ENCODE measurements at places on chromosomes 11 and 22.

GRCh38 chr11:394858-395655 lies 1.0 kb downstream of the PKP3 start:
- no peak for DNase-seq

- no peak for DNase-seq
Measured at GRCh38 chr22:46082633-46083032, 67.7 kb upstream of the PPARA start.

DNA sequence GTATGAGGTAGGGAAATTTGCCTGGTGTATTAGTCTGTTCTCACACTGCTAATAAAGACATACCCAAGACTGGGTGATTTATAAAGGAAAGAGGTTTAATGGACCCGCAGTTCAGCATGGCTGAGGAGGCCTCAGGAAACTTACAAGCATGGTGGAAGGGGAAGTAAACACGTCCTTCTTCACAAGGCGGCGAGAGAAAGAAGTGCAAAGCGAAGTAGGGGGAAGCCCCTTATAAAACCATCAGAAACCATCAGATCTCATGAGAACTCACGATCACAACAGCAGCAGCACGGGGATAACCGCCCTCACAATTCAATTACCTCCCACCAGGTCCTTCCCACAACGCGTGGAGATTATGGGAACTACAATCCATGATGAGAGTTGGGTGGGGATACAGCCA lies 12.0 kb upstream of the RFPL2 start:
- no peak for DNase-seq

GRCh38 chr22:46004105-46004866 lies 27.3 kb upstream of the WNT7B start:
- no peak for DNase-seq

GRCh38 chr11:70445605-70446004 lies 47.3 kb downstream of the CTTN start:
- DNase-seq = no peak

- no peak for DNase-seq
Measured at GRCh38 chr11:64900263-64900678, 16.7 kb downstream of the ATG2A start.

DNA sequence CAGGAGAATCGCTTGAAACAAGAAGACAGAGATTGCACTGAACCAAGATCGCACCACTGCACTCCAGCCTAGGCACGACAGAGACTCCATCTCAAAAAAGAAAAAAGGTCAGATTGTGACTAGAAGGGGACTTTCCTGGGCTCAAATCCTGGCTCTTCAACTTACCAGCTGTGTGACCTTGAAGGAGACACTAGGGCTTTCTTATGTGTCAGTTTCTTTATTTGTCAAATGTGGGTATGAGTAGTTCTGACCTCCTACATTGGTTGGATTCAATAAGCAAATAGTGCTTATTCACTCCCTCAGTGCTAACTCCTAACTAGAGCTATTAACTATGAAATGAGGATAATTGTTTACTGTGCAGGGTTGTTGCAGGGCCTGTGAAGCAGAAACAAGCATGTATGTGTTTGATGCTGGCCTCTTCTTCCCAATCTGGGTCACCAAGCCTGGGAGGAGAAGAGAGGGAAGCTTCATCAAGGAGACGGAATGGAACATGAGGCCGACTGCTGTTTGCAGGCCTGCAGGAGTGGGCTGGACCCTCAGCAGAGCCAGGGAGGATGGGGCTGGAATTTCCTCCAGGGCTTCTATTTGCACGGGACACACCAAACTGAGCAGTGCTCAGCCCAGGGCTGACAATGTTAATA lies 22.5 kb downstream of the RHOD start:
- no peak for DNase-seq

GRCh38 chr11:121520243-121521144 lies 67.7 kb upstream of the SORL1-AS1 start:
- no peak for DNase-seq

- DNase-seq = no peak
Measured at GRCh38 chr11:45083544-45084087, 62.8 kb upstream of the PRDM11 start.

DNA sequence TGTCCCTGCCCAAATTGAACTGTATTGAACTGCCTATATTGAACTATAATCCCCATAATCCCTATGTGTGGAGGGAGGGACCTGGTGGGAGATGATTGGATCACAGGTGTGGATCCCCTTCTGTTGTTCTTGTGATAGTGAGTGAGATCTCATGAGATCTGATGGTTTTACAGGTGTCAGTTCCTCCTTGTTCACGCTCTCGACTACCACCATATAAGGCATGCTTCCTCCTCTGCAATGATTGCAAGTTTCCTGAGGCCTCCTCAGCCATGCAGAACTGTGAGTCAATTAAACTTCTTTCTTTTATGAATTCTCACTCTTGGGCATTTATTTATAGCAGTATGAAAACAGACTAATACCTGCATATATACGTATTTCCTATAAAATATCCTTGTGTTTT lies 206.5 kb upstream of the PDGFD start:
- no peak for DNase-seq

DNA sequence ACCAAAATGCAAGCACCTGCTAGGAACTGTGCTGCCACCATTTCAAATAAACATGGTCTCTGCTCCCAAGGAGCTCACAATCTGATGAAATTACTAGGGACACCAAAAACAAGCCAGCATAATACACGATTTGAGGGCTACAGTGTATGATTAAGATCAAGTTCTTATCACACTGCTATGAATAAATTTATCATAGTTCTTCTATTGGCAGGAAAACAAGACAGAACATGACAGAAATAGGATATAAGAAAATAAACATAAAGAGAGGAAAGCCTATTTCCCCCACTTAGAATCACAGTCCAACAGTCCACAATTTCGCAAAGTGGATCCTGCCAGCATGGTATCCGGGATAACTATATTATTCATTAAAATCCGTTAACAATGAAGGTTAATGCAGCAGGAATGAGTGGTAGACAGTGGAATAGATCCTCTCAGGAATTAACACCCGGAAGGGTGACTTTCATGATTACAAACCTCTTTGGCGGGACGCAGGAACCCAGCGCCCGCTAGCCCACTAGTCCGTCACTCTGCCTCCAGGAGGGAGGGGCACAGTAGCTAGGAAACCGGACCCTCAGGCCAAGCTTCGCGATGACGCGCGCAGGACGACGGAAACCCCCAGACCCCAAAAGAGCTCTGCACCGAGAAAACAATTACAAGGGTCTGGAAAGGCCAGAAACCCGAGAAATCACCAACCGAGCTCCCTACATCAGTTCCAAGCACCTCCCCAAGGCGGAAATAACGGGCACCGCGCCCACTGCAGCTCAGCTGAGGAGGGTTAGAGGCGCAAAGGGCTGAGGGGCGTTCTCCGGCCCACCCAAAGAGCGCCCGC lies 607 bp downstream of the CCDC82 start:
- DNase-seq = no peak

DNA sequence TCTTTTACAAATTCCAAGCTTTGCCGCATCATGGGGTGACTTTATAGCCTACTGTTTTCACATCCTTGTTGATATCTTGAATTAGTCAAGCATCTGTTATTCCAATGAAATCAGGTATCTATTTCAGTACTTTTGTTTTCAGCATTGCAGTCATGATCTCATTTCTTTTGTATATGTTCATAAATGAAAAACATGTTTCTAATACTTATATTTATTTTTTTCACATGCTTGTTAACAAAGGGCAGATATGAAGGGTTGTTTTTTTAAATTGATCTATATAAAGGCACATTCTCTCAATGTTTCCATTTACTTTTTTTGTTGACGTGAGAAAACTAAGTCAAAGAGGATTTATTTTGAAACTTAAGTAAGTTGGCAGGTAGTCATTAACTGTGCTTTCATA lies 964.8 kb downstream of the JRKL start:
- no peak for DNase-seq

DNA sequence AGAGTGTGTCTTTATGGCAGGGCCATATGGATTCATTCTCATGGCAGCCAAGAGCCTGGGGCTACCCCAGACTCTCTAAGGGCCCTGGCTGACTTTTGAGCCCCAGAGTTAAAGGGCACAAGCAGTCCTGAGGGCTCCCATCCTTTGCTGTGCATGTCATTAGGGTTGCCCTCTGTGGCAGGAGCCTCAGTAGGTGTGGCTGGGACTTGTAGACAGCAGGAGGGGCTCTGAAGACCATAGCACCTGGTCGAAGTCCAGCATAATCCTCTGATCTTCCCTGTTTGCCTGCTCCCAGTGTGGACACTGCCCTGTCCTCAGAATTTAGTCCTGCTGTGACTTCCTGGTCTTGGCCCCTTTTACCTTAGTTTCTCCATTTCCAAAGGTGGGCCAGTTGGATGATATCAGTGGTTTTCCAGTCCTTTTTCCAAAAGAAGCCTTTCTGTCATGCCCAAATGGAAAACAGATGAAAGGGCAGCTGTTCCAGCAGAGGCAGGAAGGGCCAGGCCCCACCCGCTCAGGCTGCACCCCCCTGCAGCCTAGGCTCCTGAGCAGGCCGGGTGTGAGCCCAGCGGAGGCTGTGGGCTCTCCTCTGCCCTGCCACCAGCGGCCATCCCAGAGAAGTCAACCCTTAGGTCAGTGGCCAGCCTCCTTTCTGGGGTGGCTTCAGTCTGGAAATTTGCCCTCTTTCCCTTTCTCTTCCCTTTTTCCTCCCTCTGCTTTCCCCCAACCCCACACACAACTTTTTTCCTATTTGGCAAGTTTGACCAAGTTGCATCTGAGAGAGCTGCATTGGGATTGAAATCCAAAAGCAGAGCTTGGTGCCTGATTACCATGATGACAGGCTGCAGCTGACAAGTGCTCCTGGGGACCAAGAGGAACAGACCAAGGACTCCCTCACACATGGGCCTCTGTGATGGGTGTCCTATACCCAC lies 32.8 kb upstream of the SUSD2 start:
- DNase-seq = no peak

- DNase-seq = no peak
Measured at GRCh38 chr11:2507945-2508749, 63.3 kb downstream of the KCNQ1 start.

- DNase-seq = no peak
Measured at GRCh38 chr11:12410006-12410728, 32.8 kb downstream of the PARVA start.

DNA sequence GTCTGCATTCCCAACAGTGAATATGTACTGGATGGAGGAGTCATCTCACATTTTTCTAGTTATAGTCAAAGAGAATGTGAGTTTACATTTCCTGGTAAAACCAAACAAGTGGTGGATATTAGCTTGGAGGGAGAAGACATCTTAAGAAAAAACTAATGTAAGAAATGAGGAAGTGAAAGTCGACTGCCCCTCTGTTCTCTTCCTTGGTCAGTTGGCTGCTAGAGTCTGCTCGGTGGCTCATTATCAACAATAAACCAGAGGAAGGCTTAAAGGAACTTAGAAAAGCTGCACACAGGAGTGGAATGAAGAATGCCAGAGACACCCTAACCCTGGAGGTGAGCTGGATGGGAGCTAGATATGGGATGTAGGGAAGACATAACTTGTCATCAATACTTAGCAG lies 5.8 kb downstream of the SLC22A9 start:
- no peak for DNase-seq

- DNase-seq = peak; percentile 28
Measured at GRCh38 chr11:116732271-116733042, 40.3 kb downstream of the BUD13 start.

DNA sequence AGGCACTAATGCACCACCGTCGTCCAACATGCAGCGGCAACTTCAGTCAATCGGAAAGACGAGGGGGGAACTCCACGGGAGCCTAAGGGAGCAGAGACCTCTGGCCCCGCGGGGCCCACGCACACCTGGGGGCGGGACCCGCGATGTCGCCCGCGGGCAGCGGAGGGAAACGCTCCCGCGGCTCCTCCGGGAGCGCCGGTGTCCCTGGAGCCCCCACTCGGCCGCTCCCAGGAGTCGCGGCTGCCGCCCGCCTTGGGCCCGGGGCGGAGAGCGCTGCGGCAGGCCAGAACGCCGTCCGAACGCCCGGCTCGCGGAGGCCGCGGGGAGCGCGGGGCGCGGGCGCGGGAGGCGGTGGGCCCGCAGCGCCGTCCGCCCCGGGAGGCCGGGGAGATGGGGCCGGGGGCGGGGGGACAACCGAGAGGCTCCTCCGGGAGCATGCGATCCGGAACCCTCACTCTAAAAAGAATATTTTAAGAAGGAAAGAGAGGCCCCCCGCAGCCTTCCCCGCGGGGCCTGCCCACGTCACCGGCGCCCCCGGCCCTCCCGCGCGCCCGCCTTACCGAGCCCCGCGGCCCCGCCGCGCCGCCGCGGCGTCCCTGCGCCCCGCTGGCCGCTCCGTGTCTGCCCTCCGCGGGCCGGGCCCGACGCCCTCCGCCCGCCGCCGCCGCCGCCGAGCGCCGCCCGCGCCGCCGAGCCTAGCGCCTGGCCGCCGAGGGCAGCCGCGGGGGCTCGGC lies 86.6 kb upstream of the ARHGAP32 start:
- DNase-seq = no peak

DNA sequence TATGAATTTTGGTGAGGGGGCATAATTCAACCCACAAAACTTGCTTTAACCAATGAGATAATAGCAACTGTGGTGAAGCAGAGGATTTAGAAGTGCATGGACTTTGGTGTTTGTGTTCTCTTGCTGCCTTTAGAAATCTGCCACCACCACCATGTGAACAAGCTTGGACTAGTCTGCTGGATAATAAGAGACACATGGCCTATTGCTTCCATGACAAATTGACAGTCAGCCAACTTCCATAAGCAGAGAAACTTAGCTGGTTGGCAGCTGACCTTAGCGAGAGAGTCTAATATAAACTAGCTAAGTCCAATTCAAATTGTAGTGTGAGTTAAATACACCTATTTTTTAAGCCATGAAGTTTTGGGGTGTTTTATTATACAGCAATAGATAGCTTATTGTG lies 482.1 kb upstream of the ANO5 start:
- no peak for DNase-seq

GRCh38 chr22:23218867-23219251 lies 38.5 kb downstream of the BCR start:
- no peak for DNase-seq

DNA sequence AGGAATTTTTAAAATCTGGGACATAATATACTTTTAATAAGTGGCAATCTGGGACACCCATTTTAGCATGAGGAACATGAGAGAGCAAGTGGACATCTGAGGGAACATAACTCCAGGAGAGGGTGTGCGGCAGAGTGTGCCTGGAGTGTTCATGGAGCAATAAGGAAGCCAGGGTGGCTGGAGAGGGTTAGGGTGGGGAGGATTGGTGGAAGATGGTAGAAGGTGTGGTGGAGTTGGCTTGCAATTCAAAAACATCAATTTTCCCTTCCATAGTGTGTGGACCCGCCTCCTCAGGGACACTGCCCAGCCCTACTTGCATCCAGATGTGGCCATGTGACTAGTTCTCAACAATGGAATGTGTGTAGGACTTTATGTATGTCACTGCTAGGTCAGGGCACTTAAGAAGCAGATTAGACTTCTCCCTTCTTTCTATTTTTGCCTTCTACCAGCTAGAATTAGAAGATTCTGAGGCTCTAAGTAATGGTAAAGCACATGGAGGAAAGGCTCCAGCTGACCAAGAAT lies 4.4 kb upstream of the DENND5A start:
- no peak for DNase-seq

GRCh38 chr22:44775862-44776261 lies 23.5 kb downstream of the ARHGAP8 start:
- DNase-seq = no peak

- DNase-seq = no peak
Measured at GRCh38 chr11:128512474-128512996, 74.8 kb downstream of the ETS1 start.

GRCh38 chr11:132586801-132587200 lies 945.5 kb downstream of the OPCML start:
- DNase-seq = no peak

GRCh38 chr11:70860888-70861287 lies 391.5 kb downstream of the SHANK2 start:
- DNase-seq = no peak

GRCh38 chr22:24059793-24060192 lies 48.7 kb downstream of the CABIN1 start:
- no peak for DNase-seq

GRCh38 chr11:120392314-120392713 lies 56.1 kb downstream of the ARHGEF12 start:
- DNase-seq = no peak
